Umbilical cord (tissue), 2 donors: ENCODE measurements at places on chromosomes 6 and 20. TPM values are rescaled to one million over a fixed set of nuclear protein-coding genes. Genes with fewer than 3 reads are reported as not detected.

Gene MCCD1
- total RNA-seq: not detected

Gene IRAK1BP1
- 20.9 TPM for total RNA-seq

Gene EPPIN
- total RNA-seq: 6.3 TPM

Gene CEP85L
- 26.7 TPM for total RNA-seq

Gene SLC17A2
- total RNA-seq: 0.48 TPM

Gene COL19A1
- total RNA-seq: 78.7 TPM

Gene DUSP15
- 6.0 TPM for total RNA-seq

Gene KCNK15
- total RNA-seq: 0.96 TPM

Gene RNF146
- total RNA-seq: 54.9 TPM

Gene OR2J3
- 3.1 TPM for total RNA-seq

Gene ELOVL4
- total RNA-seq: 6.7 TPM
